ENCODE measurements at places on chromosomes 16 and 17. TPM values are rescaled to one million over a fixed set of nuclear protein-coding genes. Genes with fewer than 3 reads are reported as not detected.

Gene CTRB2
- not detected for total RNA-seq

Gene TBC1D3
- not detected for total RNA-seq

Gene AGRP
- not detected for total RNA-seq

Gene NATD1
- total RNA-seq: 5.4 TPM

Gene TMED6
- total RNA-seq: 0.59 TPM

Gene BAIAP2
- 125 TPM for total RNA-seq

Gene MT1M
- not detected for total RNA-seq

Gene TBC1D3C
- total RNA-seq: 0.31 TPM

Gene TMEM235
- not detected for total RNA-seq

Gene HS3ST2
- 1.1 TPM for total RNA-seq

DNA sequence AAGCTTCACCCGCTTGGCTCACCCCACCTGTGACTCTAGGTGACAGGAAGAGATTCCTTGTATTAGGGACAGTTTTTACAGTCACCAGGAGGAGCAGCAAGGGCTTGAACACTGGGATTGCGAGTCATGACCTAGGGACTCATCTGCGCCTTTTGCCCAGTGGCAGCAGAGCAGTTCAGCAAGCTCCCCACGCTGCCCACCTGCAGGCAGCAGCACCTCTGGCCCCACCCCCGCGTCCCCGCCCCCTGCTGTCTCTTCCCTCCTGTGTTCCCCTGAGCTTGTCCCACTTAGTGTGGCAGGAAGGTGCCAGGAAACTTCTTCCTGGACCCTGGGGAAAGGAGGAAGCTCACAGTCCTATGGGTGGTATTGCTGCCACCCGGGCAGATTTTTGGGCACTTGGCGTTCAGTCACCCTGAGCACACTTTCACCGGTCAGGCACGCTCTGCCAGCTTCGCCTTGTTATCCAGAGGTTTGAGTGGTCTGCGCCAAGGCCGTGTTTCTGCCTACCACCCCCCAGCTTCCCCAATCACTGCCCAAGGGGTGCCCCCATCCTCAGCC, 8.7 kb downstream of the MMP15 start:
- peak; percentile 6 for DNase-seq

GRCh38 chr16:84050316-84050715, 7.7 kb upstream of the SLC38A8 start:
- DNase-seq: no peak

DNA sequence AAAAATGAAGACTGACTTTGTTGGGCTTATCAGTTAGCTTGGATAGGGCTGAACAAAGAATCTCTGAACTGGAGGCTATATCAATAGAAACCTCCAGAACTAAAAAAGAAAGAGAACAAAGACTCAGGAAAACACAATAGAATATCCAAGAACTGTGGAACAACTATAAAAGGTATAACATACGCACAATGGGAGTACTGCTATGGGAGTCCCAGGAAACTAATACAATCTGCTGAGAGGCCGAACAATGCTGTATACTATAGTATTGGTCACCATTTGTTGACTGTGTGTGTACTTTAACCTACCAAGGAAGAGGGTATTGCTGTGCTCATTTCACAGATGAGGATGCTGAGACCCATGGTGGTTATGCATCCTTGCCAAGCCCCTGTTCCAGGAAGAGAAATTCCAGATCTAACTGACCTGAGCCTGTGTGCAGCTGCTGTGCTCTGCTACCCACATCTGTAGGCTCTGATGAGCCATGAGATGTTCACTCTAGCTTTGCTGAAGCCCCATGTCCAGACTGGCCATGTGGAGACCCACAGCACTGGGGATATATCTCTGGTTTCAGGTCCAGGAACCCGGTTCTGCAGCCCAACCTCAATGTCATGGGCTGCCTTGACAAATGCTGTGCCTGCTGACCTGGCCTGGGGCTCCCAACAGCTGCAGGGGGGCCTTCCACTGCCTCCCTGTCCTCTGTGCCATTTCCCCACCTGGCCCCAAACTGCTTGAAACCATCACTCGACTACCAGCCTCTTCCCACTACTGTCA, 254.3 kb upstream of the TNRC6C start:
- DNase-seq: no peak

DNA sequence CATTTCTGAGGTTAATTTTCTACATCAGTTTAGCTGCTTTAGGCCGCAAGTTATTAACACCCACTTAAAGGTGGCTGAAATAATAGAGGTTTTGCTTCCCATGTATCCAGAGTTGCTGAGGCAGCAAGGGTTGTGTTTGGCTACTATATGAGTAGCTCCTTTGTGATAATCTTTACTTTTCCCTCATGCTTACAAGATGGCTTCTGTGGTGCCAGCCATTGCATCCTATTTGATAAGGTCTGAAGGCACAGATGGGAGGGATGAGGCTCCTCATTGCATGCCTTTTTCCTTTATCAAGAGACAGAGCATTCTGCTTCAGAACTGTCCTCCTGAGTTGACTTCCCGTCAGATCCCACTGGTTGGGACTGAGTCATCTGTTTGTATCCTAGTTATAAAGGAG, 340.2 kb downstream of the WWOX start:
- no peak for DNase-seq

GRCh38 chr16:57194512-57194911, 8.4 kb downstream of the RSPRY1 start:
- peak; percentile 25 for DNase-seq

GRCh38 chr16:77919761-77920415, 102.5 kb upstream of the CLEC3A start:
- DNase-seq: no peak

DNA sequence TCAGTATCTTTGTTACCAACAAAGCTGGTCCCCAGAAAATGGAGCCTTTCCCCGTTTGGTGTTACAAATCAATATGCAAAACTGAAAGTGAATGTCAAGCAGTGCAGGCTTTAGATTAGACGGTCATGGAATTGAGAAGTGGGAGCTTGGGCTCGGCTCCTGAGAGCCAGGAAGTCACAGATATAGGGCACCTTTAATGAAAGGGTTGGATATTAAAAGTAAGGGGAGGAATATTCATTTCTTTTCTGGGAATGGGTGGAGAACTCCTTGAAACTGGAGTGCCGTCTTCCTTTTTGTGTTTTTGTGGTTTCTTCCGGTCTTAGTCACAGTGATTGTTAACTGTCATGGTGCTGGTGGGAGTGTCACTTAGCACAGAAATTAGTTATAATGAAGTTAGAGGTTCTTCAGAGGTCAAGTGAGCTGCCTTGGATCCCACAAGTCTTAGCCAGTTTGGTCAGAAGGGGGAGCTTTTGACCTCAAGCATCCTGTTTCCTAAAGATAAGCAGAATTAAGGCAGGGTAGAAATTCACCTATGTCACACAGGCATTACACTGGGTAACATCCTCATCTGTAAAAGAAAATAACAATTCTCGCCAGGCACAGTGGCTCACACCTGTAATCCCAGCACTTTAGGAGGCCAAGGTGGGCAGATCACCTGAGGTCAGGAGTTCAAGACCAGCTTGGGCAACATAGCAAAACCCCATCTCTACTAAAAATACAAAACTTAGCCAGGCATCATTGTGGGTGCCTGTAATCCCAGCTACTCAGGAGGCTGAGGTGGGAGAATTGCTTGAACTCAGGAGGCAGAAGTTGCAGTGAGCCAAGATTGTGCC, 9.6 kb upstream of the EIF1 start:
- peak; percentile 67 for DNase-seq

DNA sequence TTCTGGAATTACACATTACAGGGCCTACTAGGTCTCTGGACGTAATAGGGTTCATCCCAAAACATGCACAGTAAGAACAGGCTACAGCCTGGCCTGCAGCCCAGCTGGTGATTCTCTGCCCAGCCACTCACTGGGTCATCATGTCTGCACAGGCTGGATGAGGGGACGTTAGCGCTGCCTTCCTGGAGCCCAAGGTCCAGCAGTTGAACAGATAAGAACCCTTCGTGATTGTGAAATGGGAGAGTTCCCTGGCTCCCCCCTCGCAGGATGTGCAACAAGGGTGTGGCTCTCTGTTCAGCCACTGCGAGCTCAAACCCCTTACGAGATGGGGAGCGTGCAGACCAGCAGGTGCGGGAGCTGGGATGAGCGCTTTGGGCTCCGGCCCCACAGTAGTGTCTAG, 200.0 kb upstream of the CDH5 start:
- no peak for DNase-seq

DNA sequence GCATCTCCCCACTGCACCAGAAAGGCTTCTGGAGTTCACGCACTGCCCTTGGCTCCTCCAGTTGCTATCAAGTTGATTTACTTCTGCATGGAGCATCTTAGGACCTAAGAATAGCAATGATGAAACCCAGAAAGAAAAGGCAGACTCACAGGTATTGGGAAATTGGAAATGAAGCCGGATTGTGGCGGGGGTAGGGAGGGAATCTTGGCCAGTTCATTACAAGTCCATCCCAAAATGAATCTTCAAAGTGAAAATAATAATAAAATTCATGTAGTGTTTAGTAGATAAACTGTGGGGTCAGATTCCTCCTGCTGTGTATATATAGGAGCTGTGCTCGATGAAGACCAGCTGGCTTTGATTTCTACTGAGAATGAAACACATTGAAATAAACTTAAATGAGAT, 33.7 kb downstream of the TEKT3 start:
- DNase-seq: no peak

Measured in PC-9 (cell line).